ENCODE measurements at places on chromosomes 4 and X.
A peak's percentile ranks its signal among the peaks of the same experiment; 100 is the strongest.

- DNase-seq, result no peak
These were observed 192.1 kb downstream of the ADAMTS3 start for GRCh38 chr4:72376901-72377300.

- no peak for DNase-seq
These were observed 856.6 kb downstream of the GLUD2 start for GRCh38 chrX:121903961-121904360.

- no peak for DNase-seq
These were observed 6.5 kb upstream of the TSPAN5 start for GRCh38 chr4:98664959-98665358.

DNA sequence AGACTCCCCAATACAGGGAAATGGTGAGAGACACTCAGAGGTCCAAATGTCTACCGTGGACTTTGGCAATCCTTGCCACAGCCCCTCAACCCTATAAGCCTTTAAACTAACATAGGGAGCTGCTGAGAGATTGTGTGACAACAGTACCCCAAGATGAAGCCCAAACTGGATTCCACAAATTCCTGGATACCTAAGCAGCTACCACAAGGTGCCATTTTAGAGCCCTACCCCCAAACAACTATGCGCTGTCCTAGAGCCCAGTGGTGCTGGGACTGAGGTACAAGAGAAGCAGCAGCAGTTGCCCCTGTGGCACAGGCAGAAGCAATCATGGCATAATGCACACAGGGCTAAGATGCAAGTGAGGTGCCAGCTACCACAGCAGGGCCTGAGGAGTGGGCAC, 2.7 kb upstream of the TMPRSS11F start:
- no peak for DNase-seq

DNA sequence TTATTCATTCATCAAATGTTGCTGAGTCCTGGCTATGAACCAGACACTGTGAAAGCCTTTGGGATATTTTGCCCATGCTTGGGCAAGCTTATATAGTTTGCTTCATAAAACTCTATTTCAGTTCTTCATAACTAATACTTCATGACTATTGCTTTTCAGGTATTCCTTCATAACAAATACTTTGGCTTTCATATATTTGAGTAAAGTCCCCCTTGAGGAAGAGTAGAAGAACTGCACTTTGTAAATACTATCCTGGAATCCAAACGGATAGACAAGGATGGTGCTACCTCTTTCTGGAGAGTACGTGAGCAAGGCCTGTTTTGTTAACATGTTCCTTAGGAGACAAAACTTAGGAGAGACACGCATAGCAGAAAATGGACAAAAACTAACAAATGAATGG, 1.7 kb upstream of the AFP start:
- no peak for DNase-seq

- DNase-seq, result peak; percentile 10
These were observed 73.2 kb downstream of the SLC4A4 start for GRCh38 chr4:71411981-71412380.

- DNase-seq, result no peak
These were observed 122.7 kb upstream of the C1GALT1C1 start for GRCh38 chrX:120752431-120753082.

DNA sequence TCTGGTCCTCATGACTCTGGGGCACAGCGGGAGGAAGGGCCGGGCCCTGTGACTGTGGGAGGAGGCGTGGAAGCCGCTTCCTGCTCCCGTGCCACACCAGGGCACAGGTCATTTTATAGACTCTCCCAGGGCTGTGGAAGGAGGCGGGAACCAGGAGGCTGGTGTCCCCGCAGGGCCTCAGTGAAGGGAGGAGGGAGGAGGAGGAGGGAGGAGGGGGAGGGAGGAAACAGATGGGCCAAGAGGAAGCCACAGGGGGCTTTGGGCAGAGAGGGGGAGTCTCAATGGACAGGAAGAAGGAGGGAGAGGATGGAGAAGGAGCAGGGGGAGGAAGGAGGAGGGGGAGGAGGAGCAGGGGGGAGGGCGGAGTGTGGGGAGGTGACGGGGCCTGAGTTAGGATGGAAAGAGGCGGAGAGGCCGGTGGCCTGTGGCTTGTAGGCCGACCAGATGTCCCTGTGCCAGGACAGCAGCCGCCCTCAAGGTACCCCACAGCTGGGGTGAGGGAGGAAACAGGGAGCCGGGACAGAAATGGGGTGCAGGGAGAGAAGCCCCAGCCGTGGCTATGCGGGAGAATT, 6.2 kb upstream of the PLCXD1 start:
- no peak for DNase-seq

DNA sequence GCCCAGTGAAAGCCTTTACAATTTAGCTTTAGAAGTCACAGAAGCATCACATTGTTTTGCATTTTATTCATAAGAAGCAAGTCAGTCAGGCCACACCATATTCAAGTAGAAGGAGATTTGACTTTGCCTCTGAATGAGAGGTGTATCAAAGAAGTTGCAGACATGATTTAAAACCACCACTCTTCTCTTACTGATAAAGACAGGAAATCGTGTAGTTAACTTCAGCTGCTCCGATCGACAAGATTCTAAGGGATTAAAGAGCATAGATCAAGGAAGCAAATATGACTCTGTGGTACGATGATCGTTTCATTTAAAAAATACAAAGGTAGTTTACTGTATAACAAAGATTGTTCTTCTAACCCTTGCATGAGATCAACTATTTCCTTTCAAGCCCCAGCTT, 328.0 kb upstream of the PPP1R2C start:
- no peak for DNase-seq

GRCh38 chr4:18531731-18532130, 510.2 kb upstream of the LCORL start:
- no peak for DNase-seq

DNA sequence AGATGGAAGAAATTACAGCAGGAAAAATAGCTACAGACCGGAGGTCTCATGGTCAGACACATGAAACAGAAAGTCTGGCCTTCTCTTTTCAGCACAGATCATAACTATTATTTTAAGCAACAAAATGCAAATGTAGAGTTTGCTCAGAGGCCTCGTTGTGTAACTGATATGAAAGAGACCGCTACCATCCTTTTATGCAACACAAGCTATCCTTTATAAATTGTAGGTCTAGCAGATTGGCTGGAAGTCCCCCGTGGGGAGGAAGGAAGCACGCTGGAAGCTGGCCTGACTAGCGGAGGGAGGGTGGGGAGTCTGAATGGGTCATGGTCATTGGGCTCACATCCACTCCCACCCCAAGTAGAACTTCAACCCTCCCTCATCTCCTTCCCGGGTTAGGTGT, 27.7 kb downstream of the DMP1 start:
- no peak for DNase-seq

- peak; percentile 28 for DNase-seq
These were observed 575 bp downstream of the RCHY1 start for GRCh38 chr4:75513526-75514130.

DNA sequence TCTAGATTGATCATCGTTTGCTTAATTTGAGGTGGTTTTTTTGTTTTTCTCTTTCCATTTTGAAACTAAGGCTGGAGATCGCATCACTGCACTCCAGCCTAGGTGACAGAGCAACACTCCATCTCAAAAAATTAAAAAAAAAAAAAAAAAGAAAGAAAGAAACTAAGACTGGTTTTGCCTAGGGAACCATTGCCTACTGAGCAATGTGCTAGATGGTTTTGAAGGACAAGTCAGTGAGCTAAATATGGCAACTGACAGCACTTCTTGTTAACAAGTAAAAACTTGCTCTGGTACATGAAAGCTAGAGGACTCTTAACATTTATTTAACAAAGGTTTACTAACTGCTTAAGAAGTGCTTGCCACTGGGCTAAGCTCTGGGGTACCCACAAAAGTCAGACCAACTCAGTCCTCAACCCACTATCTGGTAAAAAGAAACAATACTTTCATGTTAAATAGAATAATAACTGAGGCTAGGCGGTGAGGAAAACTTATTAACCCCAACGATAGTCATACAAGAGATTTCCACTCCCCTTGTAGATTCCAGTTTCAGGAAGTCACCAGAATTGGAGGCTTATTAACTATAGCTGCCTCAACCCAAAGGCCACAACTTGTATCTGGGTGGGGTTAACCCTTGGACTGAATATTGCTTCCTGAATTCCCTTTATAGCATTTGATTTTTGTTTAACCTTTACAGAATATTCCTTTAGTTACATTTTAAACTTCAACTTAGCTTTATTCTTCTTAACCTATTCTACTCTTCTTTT, 111.6 kb downstream of the FRYL start:
- no peak for DNase-seq

- no peak for DNase-seq
These were observed 14.3 kb downstream of the ANTXR2 start for GRCh38 chr4:80058740-80059139.

- peak; percentile 3 for DNase-seq
These were observed 16.5 kb downstream of the MCF2 start for GRCh38 chrX:139691493-139691842.

GRCh38 chr4:86660401-86660800, 66.3 kb downstream of the PTPN13 start:
- no peak for DNase-seq

DNA sequence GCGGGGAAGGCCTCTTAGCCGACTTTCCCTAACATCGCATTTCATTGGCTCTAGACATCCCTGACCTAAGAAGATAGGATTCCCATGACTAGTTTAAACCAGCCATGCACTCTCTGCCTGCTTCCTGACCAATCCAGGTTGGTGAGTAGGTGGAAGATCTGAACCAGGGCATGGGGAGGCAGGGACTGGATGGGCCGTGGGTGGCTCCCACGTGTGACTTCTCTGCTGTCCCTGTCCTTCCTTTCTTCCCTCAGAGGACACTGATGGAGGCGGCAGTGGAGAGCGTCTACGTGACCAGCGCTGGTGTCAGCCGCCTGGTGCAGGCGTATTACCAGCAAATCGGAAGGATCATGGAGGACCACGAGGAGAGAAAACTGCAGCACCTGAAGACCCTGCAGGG, 90.7 kb downstream of the EVC start:
- DNase-seq, result no peak

GRCh38 chr4:150106886-150107285, 28.6 kb downstream of the DCLK2 start:
- DNase-seq, result no peak

DNA sequence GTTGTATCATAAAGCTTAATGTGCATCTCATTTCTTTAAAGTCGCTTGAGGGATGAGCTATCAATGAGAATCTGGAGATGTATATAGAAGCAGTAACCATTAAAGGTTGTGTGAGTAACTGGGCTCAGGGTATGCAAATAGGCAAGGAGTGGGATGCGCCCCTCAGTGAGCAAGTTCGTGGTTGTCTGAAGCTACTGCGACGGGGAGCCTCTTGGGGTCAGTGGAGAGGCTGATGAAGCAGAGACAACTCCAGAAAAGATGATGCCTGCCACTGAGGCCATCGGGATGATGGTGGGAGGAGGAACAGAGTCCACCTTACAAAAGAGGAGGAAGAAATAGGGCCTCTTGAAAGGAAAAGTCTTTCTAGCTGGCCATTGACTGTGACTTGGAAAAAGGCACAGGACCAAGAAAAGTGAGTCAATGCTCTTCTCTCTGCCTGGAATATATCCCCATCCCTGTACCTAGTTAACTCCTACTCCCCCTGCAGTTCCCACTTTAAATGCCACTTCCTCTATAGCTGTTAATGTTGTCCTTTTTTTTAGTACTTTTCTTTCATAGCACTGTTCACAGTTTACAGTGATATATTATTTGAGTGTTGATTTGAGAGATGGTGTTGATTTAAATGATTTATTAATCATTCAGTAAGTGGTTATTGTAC, 51.4 kb upstream of the LSM6 start:
- DNase-seq, result peak; percentile 8

DNA sequence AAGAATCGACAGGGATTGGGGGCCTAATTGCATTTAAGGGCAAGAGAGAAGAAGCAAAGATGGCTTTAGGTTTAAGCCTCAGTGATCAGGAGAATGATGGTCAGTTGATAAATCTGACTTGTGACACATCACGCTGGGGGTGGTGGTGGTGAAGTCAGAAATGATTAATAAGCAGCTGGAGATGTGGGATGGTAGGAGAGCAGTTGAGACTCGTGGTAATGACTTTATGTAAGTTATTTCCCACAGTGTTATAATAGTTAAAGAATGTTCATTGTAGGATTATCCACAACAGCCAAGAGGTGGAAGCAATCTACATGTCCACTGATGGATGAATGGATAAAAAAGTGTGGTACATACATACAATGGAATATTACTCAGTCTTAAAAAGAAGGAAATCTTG, 178.9 kb upstream of the GPC4 start:
- DNase-seq, result no peak

GRCh38 chr4:76233967-76234678, 17.4 kb upstream of the FAM47E start:
- no peak for DNase-seq

- peak; percentile 65 for DNase-seq
These were observed 10.4 kb downstream of the AFP start for GRCh38 chr4:73446336-73446938.

DNA sequence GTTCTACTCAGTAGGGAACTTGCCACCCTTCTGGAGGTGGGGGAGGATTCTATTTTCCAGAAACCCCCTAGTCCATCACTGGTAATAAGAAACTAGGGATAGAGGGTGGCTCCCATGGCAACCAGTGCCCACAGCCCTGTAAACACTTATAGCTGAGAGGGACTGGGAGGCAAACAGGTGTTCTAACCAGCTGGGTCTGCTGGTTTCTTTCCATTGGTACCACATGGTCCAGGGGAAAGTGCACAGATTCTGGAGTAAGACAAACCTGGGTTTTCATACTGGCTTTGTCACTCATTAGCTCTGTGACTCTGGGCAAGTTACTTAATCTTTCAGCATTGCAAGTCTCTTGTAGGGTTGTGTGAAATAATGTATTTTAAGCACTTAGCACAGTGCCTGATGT, 26.9 kb downstream of the IGSF1 start:
- no peak for DNase-seq

- DNase-seq, result peak; percentile 72
These were observed at the start of gene AADAT for GRCh38 chr4:170089668-170090351. AADAT (minus strand) TSS chr4:170089956; CDS start chr4:170089690, 266 bp downstream.

DNA sequence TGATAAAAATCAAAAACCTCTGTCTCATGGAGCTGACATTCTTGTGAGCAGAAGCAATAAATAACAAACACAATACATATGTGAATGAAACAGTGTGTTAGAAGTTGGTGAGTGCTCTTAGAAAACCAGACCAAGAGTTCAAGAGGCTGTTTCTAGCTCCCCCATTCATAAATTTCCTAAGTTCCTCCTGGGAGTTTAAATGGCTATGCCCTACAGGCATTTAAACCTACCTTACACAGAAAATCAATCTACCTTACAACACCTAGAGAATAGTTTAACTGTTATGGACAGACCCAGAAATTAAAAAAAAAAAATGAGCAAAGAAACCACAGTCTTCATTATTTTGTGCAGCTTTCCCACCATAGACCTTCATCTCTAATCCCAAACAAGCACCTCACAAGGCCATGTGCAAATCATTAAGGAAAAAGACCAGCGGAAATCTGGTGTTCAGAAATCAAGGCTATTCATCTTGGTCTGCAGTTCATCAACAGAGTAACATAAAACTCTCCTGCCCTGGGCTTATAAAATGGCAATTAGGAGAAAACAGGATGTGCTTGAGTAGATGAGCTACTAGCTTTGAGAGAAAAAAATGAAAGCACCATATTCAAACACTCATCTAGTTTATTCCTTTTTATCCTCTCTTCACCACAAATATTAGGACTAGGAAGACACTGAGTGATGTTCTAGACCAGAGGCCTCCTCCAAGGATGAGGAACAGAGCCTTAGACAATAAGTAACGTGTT, 147.2 kb downstream of the SHROOM3 start:
- DNase-seq, result no peak

GRCh38 chrX:39903343-39903742, 194.4 kb downstream of the BCOR start:
- peak; percentile 79 for DNase-seq
